DND-41 (cell line): ENCODE measurements at places on chromosomes 5 and 9.

DNA sequence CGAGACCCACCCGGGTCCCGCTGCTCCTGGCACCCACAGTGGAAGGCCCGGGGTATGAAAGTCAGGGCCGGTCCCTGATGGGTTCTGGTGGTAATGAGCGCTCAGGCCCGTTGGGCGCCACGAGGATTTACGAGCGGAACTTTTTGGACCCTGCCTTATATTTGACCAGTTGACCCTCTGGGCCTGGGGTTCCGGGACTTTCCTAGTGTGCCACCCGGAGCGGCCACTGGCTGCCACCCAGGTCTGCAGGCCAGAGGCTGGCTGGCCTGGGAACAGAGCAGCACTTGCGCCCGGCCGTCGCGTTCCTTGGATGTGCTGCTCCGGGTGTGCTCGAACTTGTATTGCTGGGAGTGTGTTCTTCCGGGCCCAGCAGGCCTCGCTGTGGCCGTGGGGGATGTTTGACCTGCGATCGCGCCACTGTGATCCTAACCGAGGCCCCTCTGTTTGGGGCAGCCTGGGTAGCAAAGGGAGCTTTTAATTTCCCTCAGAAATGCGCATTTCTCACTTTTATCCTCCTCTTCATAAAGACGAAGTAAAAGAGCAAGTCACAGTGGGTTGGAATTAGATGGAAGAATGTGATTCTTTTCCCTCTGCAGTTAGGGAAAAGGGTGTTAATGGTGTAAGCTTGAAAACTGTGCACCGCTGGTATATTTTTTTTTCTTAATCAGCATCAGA lies 1.2 kb downstream of the F2RL1 start:
- no peak for DNase-seq

DNA sequence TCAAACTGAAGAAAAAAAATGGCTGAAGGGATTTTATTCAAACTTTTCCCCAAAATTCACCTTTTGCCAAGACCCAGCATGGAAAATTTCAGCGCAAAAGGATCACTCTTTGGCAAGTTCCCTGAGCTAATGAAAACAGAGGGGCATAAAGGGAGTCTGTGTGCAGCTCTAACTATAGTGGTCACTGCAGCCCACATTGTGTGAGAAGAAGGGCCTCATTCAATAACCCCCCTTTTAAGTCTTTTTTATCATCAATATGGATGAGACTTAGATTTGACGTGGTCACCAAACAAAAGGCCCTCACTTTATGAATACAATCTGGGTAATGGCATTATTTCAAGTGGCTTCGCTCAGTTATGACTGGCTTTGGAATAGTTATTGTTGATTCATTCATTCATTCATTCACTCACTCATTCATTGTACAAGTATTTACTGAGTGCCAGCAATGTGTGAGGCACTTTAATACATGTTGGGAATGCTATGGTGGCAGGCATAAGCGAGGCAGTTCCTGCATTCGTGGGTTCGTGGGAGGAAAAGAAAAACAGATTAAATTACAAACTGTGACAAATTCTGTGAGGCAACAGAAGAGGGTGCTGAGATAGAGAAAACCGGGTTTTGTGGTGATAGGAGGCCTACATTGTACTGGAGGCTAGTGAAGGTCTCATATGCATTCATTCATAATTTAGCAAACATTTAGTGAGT lies 145.7 kb upstream of the KLF4 start:
- no peak for DNase-seq

GRCh38 chr9:131728546-131728910 lies 11.3 kb downstream of the RAPGEF1 start:
- DNase-seq = no peak

GRCh38 chr5:172891716-172892421 lies 57.8 kb downstream of the ERGIC1 start:
- DNase-seq = no peak

GRCh38 chr5:138574744-138575193 lies 432 bp downstream of the HSPA9 start:
- DNase-seq = no peak

DNA sequence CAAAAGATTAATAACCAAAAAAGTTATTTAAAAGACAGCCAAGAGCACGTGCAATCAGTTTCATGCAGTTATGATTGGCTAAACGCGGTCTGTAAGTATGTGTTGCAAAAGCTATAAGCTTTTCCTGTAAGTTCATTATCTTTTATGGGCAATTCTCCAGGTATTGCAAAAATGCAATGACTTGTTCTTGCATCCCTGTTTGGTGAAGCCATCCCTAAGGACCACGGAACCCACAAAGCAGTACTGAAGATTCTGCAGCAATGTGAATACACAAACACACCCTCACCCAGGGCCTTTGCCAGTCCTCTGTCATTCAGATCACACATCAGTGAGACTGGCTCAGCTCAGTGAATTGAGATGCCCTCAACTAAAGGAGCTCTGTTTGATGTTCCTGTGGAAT lies 11.4 kb downstream of the GCNT4 start:
- no peak for DNase-seq

GRCh38 chr9:121324316-121324715 lies 45.7 kb downstream of the STOM start:
- no peak for DNase-seq

DNA sequence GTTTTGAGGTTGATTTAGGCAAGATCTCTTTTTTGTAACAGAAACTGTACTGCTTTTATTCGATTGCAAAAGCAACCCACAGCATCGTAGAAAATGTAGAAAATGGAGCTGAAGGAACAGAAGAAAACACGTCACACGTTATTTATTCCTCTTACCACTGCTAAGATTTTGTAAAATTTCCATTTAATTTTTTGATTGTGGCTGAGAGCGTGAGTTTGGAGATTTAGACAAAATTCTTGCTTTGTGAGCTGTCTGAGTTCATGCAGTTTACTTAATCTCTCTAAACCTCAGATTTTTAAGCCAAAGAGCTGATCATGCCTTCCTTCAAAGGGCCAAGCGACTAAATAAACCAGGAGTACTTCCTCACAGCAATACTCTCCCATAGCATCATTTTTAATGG lies 24.8 kb downstream of the DPYSL3 start:
- DNase-seq = no peak

DNA sequence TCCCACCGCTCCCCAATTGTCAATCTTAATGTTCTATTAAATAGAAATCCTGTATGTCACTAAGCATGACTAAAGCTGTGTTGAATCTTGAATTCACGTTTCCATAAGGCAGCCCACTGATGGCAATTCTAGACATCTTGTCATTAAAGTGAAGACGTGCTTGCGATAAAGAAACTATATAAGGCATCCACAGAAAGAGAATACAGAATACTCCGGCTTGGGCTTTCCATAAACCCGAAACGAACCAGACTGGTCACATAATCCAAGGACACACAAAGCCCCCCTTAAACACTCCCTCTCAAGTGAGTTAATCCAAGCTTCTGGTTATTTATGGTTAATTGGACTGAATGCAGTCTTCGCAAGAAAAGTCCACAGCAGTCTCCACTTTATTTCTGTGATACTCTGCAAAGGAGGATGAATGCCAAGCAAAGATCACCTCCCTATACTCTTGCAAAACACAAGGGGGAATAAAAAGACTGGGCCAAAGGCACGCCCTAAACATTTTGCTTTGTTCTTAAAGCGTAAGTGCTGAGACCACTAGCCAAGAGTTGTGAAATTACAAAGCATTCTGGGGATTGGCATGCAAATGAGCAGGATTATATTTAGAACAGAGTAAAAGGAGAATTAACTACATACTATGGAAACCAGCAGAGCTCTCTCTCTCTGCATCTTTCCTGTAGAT lies 54.7 kb downstream of the DPYSL3 start:
- no peak for DNase-seq

- no peak for DNase-seq
These were observed 8.6 kb downstream of the SPINK4 start for GRCh38 chr9:33248606-33249005.
